ENCODE measurements at places on chromosomes 11 and 22. TPM values are rescaled to one million over a fixed set of nuclear protein-coding genes. Genes with fewer than 3 reads are reported as not detected.

GRCh38 chr11:131796541-131796940, 426.1 kb downstream of the NTM start:
- H3K4me3 ChIP-seq, result no peak overlapping the region
- no peaks in the 10 kb centered on the region for H3K4me1 ChIP-seq
- H3K27me3 ChIP-seq, result no peaks in the 10 kb centered on the region
- no peaks in the 10 kb centered on the region for H3K36me3 ChIP-seq
- no peak overlapping the region for H3K27ac ChIP-seq

DNA sequence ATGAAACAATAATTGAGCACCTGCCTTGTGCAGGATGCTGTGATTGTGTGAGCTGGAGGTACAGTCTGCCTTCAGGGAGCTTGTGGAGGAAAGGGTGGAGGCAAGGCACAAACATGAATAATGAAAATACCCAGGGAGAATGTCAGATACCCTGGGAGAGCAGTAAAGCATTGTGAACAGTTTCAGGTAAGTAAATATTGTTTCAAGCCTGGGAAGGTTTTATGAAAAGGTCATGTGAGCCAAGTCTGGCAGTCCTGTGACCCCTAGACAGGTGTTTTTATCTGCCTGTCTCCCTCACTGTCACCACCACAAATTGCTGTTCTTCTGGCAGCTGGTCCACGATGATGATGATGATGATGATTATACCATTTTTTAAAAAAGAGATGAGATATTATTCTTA, 32.0 kb downstream of the SPECC1L start:
- peaks cover 37% of the 10 kb centered on the region for H3K4me1 ChIP-seq
- DNase-seq, result no peak
- peak overlapping the region; percentile 27 for H3K27ac ChIP-seq
- no peak overlapping the region for H3K4me3 ChIP-seq
- no peaks in the 10 kb centered on the region for H3K27me3 ChIP-seq

GRCh38 chr22:36829370-36830002, 12.7 kb upstream of the PVALB start:
- no peaks in the 10 kb centered on the region for H3K27me3 ChIP-seq
- no peak for DNase-seq
- H3K27ac ChIP-seq, result no peak overlapping the region
- H3K36me3 ChIP-seq, result no peaks in the 10 kb centered on the region
- H3K4me3 ChIP-seq, result no peak overlapping the region
- H3K4me1 ChIP-seq, result no peaks in the 10 kb centered on the region

DNA sequence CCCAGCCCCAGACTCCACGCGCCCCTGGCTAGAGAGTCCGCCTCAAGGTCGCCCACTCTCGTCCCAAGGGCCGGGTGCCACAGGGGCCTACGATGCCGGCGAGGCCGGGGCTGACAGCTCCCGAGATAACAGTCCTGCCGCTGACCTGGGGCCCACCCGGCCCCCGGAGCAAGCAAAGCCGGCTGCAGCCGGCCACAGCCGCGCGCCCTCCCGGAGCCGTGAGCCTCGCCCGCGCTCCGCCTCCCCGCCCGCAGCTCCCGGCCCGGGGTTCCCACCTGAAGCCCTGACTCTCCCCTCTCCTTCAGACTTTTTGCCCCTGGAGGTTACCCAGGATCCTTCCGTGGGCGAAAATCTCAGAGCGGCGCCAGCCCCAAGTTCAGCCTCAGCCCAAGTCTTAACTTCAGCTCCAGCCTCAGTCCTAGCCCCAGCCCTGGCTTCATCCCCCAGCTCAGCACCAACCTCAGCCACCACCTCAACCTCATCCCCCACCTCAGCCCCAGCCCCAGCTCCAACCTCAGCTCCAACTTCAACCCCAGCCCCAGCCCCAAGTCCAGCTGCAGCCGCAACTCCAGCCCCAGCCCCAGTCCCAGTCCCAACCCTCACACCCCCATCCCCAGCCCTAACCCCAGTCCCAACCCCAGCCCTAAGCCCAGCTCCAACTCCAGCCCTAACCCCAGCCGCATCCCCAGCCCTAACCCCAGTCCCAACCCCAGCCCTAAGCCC, 1.7 kb downstream of the KLHDC7B start:
- H3K27ac ChIP-seq, result no peak overlapping the region
- H3K36me3 ChIP-seq, result no peaks in the 10 kb centered on the region
- H3K4me1 ChIP-seq, result peaks cover 13% of the 10 kb centered on the region
- no peak overlapping the region for H3K4me3 ChIP-seq
- DNase-seq, result no peak

- no peak for DNase-seq
- no peaks in the 10 kb centered on the region for H3K27me3 ChIP-seq
- no peaks in the 10 kb centered on the region for H3K4me1 ChIP-seq
- no peak overlapping the region for H3K27ac ChIP-seq
- no peak overlapping the region for H3K4me3 ChIP-seq
Measured at GRCh38 chr22:30127749-30128166, 47.5 kb downstream of the HORMAD2 start.

- H3K4me3 ChIP-seq, result no peak overlapping the region
- no peaks in the 10 kb centered on the region for H3K4me1 ChIP-seq
- H3K36me3 ChIP-seq, result no peaks in the 10 kb centered on the region
Measured at GRCh38 chr11:114953039-114953438, 274.7 kb downstream of the NXPE2 start.

GRCh38 chr11:30774496-30775232, 188.5 kb upstream of the MPPED2 start:
- no peaks in the 10 kb centered on the region for H3K27me3 ChIP-seq
- H3K27ac ChIP-seq, result no peak overlapping the region
- DNase-seq, result no peak
- H3K36me3 ChIP-seq, result no peaks in the 10 kb centered on the region

- H3K36me3 ChIP-seq, result peaks cover 4% of the 10 kb centered on the region
- H3K4me3 ChIP-seq, result no peak overlapping the region
- H3K27me3 ChIP-seq, result no peaks in the 10 kb centered on the region
Measured at GRCh38 chr22:17792854-17793434, 18.7 kb upstream of the BID start.

- H3K4me1 ChIP-seq, result no peaks in the 10 kb centered on the region
- DNase-seq, result no peak
- no peak overlapping the region for H3K27ac ChIP-seq
Measured at GRCh38 chr11:13224324-13224723, 53.3 kb upstream of the BMAL1 start.

DNA sequence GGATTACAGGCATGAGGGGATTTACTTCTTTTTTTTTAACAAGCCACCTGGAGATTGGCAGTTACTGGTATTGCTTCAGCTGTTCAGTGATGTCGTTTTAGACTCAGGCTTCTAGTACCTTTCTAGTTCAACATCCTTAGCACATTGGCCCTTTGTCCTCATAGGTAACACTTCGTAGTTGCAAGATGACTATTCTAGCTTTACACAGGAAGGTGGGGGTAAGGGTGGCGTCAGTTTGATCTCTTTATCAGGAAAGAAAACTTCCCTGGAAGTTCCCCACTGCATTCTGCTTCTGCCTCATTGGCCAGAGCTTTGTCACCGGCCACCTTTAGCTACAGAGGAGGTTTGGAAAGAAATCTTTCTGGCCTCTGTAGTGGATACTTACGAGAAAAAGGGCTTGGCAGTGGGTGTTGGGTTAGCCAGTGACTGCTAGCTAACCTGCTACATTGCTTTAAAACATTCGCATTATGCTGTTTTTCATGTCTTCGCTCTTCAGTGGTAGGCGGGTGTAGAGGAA, 40.7 kb downstream of the SFI1 start:
- no peak for DNase-seq
- H3K27ac ChIP-seq, result no peak overlapping the region
- H3K27me3 ChIP-seq, result no peaks in the 10 kb centered on the region
- H3K4me3 ChIP-seq, result no peak overlapping the region
- H3K36me3 ChIP-seq, result no peaks in the 10 kb centered on the region

DNA sequence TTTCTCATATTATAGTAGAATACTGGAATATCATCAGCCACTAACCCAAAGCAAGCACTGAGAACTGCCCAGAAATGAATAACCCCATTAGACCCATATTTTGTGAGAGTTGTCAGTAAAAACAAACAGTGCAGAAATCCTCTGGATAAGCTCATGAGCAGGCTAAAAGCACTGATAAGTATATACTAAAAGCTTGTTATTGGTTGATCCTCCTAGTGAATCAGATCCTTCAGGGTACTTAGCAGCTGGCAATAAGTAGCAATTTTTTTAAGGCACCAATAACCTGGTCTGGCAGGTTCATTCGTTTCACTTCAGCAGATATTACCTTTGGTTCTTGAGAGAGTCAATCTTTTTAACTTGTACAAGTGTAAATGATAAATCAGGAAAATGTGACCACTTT, 1.2 kb downstream of the NOX4 start:
- H3K27ac ChIP-seq, result no peak overlapping the region
- no peak for DNase-seq
- no peaks in the 10 kb centered on the region for H3K4me1 ChIP-seq
- no peaks in the 10 kb centered on the region for H3K27me3 ChIP-seq

GRCh38 chr11:19656140-19656541, 56.5 kb upstream of the NAV2 start:
- H3K27ac ChIP-seq, result no peak overlapping the region
- no peaks in the 10 kb centered on the region for H3K4me1 ChIP-seq
- no peak for DNase-seq
- no peak overlapping the region for H3K4me3 ChIP-seq
- H3K36me3 ChIP-seq, result no peaks in the 10 kb centered on the region
- H3K27me3 ChIP-seq, result no peaks in the 10 kb centered on the region

DNA sequence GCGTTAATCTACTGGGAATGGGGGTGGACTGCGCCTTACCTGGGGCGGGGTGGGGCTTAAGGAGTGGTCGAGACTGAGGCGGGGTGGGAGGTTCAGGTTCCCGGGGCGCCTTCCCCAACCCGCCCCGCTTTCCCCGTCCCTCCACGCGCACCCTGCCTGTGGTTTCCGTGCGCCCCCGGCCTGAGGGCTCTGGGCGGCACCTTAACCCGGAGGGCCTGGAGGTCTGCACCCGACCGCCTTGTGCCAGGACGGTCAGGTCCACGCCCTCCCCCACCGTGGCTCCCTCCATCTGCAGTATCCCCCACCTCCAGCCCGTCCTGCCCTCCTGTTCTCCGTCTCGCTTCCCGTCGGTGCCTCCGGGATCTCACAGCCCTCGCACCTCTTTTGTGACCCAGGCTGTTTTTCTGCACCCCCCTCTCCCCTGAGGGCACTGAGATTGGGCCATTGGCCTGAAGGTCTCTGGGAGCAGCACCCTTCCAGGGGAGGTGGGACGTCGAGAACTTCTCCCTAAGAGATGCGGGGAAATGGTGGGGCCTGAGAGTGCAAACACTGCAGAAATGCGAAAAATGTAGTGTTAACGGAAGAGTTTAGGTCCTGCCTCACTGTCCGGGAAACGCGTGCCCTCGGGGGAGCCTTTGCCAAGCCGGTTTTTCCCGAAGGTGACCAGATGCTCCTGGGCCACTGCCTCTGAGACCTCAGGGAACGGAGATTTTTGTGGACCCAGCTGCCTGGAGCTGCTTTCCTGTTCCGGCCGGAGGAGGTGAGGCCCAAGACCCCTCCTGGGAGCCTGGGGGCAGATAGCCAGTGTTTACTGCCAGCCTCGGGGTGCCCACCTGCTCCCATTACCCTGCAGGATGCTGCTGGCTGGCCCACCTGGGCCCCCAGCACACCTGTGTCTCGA, 1.2 kb upstream of the ASCL2 start:
- H3K4me3 ChIP-seq, result no peak overlapping the region
- no peak overlapping the region for H3K27ac ChIP-seq
- DNase-seq, result peak; percentile 29
- peaks cover 6% of the 10 kb centered on the region for H3K4me1 ChIP-seq

GRCh38 chr11:121337740-121338272, 45.2 kb downstream of the SC5D start:
- no peaks in the 10 kb centered on the region for H3K36me3 ChIP-seq
- no peaks in the 10 kb centered on the region for H3K27me3 ChIP-seq
- no peak overlapping the region for H3K27ac ChIP-seq
- H3K4me3 ChIP-seq, result no peak overlapping the region

Gene MMP1
- not detected for total RNA-seq

Gene MFRP
- not detected for total RNA-seq

Gene ELF5
- 0.37 TPM for total RNA-seq

Gene SLN
- total RNA-seq, result not detected

Gene TTC17
- 50.5 TPM for total RNA-seq

Gene POU2AF3
- total RNA-seq, result 0.17 TPM

Gene OR5A1
- not detected for total RNA-seq

Measured in liver (tissue), 10 donors.